ENCODE measurements at places on chromosomes 6 and 20.
A peak's percentile ranks its signal among the peaks of the same experiment; 100 is the strongest.

- peak; percentile 2 for DNase-seq
These were observed 220.9 kb downstream of the HACE1 start for GRCh38 chr6:104638841-104639290.

DNA sequence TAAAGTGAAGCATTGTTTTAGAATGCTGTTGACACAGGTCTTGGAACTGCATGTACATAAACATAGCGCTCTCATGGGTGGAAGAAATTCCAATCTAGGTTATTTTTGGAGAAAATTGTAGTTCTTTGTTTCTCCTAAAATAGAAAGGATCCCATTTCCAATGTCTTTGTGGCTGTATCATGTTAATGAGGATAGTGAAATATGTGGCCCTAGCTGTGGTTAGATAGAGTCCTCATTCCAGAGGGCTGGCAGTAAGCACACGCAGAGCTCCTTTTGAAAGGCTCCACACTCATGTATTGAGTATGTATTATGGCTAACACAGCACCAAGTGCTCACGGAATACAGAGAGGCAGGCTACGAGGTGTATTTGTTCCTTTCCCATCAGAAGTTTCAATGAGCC lies 60.9 kb downstream of the SNRNP48 start:
- DNase-seq, result no peak

DNA sequence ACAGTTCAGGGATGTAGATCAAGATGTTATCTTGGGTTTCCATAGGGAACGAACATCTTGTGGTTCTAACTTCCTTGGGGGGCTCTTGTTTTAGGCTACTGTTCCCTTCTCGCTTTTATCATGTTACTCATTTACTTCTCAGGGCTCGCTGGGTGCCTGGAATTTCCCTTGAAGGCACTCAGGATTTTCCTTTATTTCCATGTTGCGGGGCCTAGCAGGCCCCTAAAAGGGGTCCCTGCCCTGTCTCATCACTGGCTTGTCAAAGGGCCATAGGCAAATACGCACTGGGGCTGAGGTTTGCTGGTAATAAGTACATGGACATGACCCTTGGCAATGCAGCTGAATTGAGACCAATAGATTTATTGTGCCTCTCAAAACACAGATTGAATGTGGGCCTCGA lies 262.3 kb downstream of the CDH4 start:
- no peak for DNase-seq

DNA sequence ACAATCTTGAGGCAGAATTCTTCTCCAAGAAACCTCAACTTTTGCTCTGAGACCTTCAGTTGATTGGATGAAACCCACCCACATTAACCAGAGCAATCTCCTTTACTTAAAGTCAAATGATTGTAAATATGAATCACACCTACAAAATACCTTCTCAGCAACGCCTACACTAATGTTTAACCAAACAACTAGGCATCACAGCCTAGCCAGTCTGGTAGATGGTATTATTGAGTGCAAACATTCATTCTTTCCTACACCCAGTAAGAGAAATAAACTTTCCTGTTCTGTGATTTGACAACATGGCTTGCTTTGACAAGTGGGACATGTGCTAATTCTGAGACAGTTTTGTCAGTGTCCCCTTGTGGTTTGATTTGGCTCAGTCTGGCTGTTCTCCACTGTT lies 252.2 kb downstream of the HACE1 start:
- no peak for DNase-seq

GRCh38 chr6:5712349-5713215 lies 294.1 kb downstream of the NRN1 start:
- DNase-seq, result no peak

DNA sequence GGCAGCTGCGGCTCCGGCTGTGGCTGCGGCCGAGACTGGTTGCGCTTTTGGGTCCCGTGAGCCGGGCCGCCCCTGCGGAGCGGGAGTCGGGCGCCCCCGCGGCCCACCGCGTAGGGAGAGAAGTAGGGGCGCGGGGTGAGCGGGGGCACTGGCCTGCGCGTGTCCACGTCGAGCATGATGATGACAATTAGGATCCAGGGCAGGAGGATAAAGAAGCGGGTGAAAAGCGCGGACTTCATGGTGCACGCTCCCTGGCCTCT lies 739 bp downstream of the B3GAT2 start:
- no peak for DNase-seq

- no peak for DNase-seq
These were observed 74.8 kb downstream of the GCNT2 start for GRCh38 chr6:10595731-10596664.

GRCh38 chr6:51105357-51105756 lies 286.7 kb downstream of the TFAP2B start:
- no peak for DNase-seq

GRCh38 chr6:146914489-146915483 lies 289.4 kb upstream of the STXBP5 start:
- DNase-seq, result no peak

GRCh38 chr6:165178056-165178455 lies 131.3 kb downstream of the C6orf118 start:
- DNase-seq, result no peak

- DNase-seq, result no peak
These were observed 117.8 kb downstream of the ZDHHC14 start for GRCh38 chr6:157498817-157499216.

DNA sequence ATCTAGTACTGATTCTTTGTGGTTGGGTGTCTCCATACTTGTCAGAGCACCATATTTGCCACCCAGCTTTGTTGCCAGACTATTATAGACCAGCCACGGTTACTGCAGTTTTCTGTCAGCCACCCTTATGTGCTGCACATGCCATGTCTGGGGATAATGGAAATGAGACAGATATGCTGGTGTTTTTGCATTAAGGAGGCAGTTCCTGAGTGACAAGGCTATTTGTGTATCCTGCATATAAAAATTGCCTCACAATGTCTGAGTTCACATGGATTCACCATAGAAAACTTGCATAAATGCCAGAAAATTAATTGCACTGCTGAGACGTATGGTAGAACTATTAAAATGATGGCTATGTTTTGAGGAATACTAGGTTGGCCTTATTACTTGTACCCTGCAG lies 51.8 kb downstream of the NKAIN2 start:
- DNase-seq, result no peak

GRCh38 chr6:136037876-136038460 lies 186.5 kb downstream of the PDE7B start:
- no peak for DNase-seq

GRCh38 chr6:112343977-112344376 lies 3.2 kb upstream of the RFPL4B start:
- no peak for DNase-seq

- no peak for DNase-seq
These were observed 25.3 kb downstream of the AAR2 start for GRCh38 chr20:36261389-36262105.

DNA sequence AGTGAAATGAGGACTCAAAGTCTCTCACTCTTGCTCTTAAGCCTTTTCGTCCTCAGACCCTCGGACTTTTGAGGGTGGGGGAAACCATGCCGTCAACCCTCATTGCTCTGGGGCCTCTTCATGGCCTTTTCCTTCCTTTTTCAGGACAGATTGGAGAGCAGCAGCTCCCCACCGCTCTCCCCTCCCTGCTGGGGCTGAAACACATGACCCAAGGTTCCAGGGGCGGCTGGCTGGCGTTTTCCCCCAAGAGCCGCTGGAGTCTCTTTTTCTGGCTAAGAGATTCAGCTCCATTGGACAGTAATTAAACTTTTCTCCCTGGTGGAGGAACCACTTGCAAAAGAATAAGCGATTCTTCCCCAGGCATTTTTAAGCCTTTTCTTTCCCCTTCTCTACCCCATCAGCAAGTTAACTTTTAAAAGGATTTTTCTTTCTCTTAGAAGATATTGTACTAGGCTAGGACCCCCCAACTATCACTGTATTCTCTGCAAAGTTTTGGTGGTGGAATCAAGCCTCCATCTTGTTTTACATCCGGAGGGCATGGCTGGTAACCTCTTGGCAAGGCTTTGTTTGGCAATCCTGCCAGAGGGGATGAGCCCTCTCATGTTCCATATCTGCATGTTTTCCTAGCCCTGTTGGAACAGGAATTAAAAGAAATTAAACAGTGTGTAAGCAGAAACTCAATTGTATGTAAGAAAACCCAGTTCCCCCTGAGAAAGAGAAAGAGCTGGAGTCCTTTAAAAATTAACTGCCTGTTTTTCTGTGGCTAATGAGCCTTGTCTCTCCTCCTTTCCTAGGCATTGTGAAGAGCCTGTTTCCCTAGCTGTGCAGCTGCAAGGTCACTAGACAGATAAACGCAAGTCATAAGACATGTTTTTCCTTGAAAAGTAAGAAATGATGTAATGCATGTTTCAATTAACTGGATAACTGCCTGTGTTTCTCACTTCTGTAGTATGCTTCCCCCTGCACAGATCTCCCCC lies 100.8 kb upstream of the GPR6 start:
- no peak for DNase-seq

- DNase-seq, result no peak
These were observed 12.1 kb upstream of the SNHG17 start for GRCh38 chr20:38447251-38447661.

DNA sequence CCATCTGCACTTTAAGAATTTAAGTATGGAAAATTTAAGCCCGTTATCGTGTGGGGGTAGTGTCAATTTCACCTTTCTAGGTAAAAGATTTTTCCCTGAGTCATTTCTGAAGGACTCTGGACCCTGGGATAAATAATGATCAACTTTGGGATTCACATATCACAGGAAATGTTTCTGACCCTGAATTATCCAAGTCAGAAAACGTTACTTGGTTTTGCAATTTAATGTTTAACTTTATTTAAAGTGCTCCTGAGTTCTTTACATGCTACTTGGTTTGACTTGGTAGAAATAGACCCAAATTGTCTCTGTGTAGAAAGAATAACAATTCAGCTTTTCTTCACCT lies 1.5 kb upstream of the SLC17A3 start:
- no peak for DNase-seq

- no peak for DNase-seq
These were observed 103.4 kb upstream of the STMND1 start for GRCh38 chr6:16998461-16998860.

- DNase-seq, result no peak
These were observed 8.5 kb upstream of the TINAG start for GRCh38 chr6:54299542-54300269.

DNA sequence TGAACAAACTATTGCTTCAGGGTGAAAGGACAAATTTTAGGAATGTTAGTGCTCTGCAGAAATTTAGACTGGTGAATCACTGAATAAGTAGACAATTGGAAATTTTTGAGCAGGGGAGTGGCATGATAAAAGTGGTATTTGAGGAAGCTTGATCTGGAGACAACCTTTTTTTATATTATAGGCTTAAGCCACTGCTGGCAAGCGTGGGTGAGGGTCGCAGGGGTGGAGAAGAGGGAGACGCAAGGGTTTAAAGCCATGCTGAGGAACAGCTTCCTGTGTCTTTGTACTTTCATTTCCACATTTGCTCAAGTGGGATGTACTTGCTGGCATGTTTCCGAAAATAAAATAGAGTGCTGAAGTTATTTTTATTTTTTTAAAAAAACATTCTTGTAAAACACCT lies 23.7 kb downstream of the NCOA7 start:
- DNase-seq, result no peak

- DNase-seq, result no peak
These were observed 349.8 kb downstream of the PRKN start for GRCh38 chr6:162377735-162378134.

DNA sequence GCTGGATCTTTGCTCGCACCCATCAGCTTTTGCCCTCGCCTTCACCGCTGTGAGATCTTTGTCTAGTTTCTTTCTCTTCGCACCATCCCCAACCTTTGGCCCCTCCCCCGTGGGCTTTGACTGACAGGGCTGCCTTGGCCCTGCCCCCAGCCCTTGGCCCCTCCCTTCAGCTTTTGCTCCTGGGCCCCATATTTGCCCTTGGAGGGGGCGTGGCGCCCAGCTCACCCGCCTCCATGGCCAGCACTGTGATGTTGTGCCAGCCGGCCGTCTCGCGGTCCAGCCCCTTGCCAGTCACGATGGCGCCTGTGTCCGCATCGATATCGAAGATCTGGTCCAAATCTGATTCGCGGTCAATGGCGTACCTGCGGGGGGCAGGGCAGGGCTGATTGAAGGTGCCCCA lies 81.1 kb downstream of the CD40 start:
- DNase-seq, result no peak

- DNase-seq, result no peak
These were observed 34.2 kb upstream of the KAT14 start for GRCh38 chr20:18103497-18103896.

GRCh38 chr20:15475483-15475882 lies 1097.8 kb downstream of the KIF16B start:
- DNase-seq, result peak; percentile 32

DNA sequence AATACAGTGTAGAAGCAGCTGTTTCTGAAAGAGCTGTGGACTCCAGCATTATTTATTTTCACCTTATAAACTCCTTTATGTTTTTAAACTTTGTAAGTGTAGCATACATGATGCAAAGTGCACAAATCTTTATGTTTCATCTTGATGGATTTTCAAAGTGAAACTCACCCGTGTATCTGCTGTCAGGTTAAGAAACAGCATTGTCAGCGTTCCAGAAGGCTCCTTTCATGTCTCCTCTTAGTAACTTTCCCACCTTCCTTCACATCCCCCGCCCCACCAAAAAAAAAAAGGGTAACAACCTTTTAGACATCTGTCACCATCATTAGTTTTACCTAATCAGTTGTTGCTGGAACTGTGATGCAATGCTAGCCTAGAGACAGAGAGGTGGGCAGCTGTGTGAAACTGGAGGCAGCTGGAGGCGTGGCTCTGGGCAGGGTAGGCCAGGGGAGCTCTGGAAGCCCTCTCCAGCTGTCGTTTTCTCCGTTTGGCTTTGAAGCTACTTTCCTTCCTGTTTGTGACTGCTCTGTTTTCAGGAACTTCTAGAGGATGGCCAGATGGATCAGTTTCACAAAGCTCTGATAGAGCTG lies 7.2 kb downstream of the ACTR5 start:
- no peak for DNase-seq

DNA sequence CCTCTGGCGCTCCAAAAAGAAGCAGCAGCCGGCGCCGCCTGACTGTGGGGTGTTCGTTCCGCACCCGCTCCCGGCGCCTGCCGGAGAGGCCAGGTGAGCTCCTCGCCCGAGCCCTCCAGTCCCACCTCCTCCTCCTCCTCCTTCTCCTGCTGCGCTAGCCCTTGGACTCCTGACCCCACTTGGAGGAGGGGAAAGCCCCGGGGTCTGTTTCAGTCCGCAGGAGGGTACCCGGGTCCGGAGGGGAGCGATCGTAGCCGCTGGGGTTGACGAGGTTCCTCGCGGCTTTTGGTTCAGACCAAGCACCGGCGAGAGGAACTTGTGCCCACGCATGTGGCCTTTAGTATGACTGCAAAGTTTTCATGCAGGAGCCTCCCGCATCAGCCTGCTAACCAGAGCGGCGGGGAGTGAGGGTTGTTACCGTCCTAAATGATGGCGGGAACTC lies 493 bp downstream of the CRYBG1 start:
- DNase-seq, result no peak

GRCh38 chr20:61162451-61162850 lies 89.6 kb upstream of the CDH4 start:
- no peak for DNase-seq

DNA sequence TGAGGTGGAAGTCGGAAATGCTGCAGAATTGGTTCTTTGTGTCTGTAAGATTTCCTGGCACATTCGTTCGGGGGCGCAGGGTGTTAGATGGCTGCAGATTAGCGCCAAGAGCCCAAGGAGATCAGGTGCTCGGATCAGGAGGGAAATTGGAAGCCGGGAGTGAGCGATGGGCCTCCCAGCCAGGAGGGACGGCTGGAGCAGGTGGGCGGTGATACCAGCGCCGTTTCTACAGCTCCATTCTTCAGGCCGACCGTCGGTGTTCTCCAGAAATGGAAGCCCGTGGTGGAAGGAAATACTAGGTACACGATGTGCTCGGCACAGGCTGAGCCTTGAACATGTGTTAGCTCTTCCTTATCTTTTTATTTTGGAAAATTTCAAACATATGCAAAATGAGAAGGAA lies 6.5 kb downstream of the SIRPA start:
- no peak for DNase-seq

- no peak for DNase-seq
These were observed 22.4 kb downstream of the C20orf173 start for GRCh38 chr20:35506872-35507638.

All from renal cortex interstitium (tissue), 15 donors.